ENCODE measurements at places on chromosomes 6 and 20.

DNA sequence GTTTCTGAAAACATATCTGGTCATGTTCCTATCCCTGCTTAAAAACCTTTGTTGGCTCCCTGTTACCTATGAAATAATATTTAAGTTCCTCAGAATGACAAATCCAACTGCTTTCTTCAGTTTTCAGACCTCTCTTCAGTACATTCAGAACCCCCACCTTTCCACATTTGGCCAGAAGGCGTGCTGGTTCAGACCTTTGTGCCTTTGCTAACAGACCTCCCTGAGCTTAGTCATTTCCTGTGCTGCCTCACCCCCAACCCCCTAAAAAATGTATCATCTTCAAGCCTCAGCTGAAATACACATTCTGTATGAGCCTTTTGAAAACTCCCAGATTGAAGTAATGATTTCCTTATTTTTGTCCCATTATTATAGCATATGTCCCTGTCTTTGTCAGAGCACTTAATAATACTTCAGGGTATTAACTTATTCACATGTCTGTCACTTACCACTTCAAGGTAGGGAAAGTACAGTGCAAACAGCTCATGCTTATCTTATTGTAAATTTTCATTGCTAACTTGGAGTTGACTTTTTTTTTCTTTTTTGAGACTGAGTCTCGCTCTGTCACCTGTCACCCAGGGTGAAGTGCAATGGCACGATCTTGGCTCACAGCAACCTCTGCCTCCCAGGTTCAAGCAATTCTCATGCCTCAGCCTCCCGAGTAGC is 19.7 kb downstream of the FAM217A start:
- no peak for DNase-seq

DNA sequence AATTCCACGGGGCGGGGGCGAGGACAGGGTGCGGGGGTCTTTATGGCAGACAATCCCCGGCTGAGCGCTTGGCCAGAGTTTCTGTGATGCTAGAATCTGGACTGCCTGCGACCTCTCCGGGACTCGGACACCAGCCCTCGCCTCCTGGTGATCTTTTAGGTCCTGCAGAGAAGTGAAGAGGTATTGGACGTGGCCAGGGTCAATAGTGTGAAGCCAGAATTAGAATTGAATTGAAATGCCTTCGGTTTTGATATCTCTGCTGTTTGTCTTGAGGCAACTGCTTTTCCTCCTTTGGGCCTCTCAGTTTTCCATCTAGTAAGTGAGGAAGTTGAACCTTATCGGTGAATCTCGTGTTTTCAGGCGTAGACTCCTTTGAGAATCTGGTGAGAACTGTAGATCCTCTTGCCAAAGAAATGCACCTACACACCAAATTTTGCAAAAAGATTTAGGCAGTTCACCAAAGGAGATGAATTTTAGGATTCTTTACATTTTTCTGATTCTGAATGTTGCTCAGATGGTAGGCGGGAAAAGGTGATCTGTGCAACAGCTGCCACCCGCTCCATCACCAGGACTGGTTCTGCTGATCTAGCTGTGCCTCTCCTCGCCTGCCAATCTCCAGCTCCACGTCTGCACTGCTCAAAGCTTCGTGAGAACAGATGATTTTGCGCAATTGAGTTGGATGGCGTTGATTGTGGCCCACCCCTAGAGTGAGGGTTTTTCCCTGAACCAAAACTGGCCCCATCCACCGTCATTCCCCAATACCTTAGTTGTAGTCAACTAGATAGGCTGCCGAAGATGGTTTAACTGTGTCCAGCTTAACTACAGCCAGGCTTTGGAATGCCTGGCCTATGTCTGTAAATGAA is 837 bp upstream of the OSER1 start:
- no peak for DNase-seq

DNA sequence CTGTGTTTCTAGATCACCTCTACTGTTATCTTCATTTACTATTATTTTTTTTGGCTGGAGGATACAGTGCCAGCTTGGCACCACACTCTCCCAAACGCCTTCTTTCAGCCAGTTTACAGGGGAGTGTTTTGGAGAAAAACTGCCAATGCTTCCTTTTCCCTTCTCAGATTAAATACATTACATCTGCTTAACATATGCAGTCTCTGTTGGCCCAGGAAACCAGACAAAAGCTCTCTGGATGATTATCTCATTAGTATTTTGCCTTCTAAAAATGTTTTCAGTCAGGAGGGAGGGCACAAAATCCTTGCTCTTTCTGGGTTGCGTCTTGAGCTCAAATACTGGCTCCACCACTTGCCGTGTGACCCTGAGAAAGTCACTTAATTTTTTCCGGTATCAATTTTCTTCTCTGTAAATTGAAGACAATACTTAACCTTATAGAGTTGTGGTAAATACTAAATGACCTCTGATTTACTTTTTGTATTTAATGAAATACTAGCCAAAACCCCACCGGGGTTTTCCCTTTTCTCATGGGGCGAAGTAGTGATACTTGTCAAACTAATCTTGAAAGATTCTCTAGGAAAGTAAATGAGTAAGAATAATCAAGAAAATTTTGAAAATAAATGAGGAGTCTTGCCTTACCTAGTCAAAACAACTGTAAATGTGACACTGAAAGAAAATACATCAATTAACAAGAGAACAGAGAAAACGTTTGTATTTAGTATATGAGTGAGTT is 146.2 kb downstream of the MMS22L start:
- no peak for DNase-seq

DNA sequence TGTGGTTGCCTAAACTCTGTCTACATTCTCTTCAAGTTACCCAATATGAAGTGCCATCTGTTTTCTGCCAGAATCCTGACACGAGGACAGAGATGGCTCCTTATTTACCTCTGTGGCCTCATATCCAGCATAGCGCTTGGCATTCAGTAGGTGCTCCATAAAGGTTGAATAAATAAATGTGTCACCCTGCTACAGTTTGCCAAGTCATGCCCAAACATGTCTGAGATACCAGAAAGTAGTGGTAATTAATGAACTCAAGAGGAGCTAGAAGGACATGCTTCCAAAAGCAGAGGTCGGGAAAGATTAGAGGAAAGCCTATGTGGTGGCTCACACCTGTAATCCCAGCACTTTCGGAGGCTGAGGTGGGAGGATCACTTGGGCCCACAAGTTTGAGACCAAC is 30.9 kb upstream of the E2F3 start:
- DNase-seq = no peak

DNA sequence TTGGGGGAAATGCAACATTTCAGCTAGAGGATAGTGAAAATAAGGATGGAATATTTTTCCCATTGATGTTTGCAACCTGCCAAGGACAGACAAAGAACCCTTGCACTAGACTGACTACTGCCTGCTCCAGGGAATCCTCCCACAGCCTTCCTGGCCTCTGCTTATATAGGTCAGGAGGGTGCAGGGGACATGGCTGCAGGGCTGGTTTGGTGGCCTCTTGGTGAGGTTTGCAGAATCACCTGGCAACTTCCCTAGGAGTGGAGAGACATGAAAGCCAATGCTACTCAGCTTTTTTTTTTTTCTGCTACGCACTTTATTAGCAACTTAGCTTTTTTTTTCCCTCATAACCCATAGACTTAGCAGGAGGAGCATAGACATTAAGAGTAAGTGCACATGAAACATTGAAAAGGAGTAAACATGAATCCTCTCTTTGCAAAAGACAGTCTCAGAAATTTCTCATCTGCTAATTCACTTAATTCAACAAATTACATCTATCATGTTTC is 39.8 kb upstream of the CDYL start:
- DNase-seq = no peak

- DNase-seq = no peak
Observed at GRCh38 chr6:11486051-11486450, 51.5 kb upstream of the TMEM170B start.

- DNase-seq = no peak
Observed at GRCh38 chr6:13729891-13730290, 18.3 kb upstream of the RANBP9 start.

DNA sequence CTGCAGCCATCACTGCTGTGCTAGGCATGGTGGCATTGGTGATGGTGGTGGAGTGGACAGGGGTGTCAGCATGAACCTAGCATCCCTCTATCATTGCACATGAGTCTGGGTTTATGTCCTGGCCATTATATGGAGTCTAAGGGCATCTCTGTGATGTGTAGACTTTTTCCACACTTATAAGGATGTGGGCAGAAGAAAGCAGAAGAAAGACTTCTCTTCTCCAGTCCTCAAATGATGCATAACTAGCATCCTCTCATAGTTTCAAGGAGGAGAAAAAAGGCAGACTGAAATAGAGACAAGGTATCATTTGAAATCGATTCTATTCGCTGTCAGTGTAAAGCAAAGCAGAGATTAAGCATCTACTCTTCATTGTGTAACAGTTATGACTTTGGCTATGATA is 140.0 kb upstream of the ATXN1 start:
- no peak for DNase-seq

GRCh38 chr20:39823224-39823623 is 861.1 kb downstream of the DHX35 start:
- DNase-seq = no peak

- DNase-seq = no peak
Observed at GRCh38 chr6:35419417-35419816, 32.7 kb upstream of the FANCE start.

DNA sequence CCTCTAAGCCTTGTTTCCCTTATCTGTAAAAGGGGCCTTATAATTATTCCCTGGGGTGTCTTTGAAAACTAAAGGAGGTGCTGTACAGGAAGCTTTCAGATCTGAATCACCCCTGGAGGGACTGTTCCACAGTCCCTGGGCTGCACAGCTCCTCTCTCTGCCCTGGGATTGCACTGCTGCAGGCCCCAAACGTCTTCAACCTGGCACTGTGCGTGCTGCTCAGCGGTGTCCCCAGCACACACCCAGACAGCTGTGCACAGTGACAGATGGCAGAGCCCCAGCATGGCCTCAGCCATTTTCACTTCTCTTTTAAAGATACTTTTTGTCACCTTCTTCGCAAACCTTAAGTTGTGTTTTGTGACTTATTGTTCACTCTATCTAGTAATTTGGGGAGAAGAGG is 50.7 kb upstream of the INSM1 start:
- no peak for DNase-seq

GRCh38 chr6:47303861-47304260 is 5.8 kb downstream of the TNFRSF21 start:
- no peak for DNase-seq

DNA sequence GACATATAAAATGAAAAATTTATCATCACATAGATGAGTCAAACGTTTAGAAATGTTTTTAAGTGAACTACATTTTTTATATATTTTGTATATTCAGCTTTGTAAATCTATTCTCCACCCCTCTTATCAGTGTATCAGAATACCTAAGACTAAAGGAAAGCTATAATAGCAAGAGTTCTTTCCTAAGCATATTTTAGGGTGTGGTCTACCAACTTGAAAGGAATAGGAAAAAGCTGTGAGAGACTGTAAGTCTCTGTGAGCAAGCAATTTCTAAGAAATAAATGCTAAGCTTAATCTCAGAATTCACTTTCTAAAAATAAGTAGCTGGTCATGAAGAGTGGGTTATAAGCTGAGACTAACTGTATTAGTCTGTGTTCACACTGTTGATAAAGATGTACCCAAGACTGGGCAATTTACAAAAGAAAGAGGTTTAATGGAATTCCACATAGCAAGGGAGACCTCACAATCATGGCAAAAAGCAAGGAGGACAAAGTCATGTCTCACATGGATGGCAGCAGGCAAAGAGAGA is 175.4 kb upstream of the PREP start:
- DNase-seq = no peak

- no peak for DNase-seq
Observed at GRCh38 chr6:100693249-100693927, 187.7 kb downstream of the ASCC3 start.

- no peak for DNase-seq
Observed at GRCh38 chr20:17012546-17013226, 214.2 kb upstream of the PCSK2 start.

GRCh38 chr6:95081949-95082348 is 495.4 kb upstream of the MANEA start:
- DNase-seq = no peak

DNA sequence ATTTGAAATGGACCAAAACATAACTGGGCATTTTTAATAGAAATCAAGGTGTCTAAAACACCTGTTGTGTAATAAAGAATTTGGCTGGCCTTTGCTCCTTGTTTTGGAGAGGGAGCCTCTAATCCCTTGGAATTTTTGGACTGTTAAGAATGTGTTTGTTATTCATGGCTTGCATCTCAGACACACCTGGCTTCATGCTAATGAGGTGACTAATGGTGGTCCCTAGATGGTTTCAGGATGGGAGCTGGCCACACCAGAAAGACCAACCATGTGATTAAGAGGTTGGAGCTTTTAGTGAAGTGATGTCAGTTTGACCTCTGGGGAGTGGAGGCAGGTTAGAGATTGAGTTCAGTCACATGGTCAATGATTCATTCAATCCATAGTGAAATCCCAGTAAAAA is 328.4 kb downstream of the DHX35 start:
- DNase-seq = no peak

- no peak for DNase-seq
Observed at GRCh38 chr6:143158113-143158581, 97.5 kb downstream of the AIG1 start.

DNA sequence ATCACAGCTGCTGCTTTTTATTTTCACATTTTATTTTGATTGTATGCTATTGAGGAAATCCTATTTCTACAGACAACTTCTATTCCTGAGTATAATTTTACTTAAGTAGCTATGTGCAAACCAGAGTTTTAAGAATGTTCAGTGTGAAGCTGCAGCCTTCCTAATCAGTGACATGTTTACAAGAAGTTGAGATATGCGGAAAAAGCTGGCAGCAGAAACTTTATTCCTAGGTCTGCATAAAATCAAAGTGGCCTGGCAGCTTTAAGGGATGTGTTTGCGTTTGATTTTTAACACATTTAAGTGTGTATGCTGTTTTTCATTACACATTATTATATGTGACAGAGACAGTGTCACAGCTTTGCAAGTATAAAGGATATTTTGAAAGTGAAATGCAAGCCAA is 26.3 kb downstream of the MAPK14 start:
- no peak for DNase-seq

GRCh38 chr6:41581381-41581991 is 35.3 kb downstream of the FOXP4 start:
- DNase-seq = no peak

- DNase-seq = no peak
Observed at GRCh38 chr20:32681175-32682084, 7.7 kb upstream of the C20orf203 start.

DNA sequence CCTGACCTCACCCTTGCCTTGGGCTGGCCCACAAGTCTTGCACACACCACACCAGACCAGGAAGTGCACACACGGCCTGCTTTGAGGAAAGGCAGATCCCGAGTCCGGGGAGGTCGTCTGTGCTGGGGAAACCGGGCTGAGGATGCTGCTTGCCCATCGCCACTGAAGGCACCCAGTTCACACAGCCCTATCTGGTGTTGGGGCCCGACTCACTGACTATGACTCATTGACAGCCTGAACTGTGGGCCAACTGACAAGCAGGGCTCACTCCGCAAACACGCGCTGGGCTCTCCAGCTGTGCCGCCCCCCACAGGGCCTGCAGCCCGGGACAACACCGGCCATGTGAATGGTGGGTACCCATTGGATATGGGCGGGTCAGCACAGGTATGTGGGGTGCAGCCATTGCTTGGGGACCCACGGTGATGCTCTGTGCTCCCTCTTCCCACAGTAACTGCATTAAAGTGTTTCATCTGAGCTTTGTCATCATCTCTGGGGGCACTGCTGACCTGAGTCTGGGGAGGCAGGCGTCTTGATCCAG is 1.6 kb downstream of the SAMD10 start:
- no peak for DNase-seq

- no peak for DNase-seq
Observed at GRCh38 chr6:91324711-91325110, 737.8 kb upstream of the MAP3K7 start.

Data from GM20000 (cell line).